ENCODE measurements at places on chromosomes 12 and 14. TPM values are rescaled to one million over a fixed set of nuclear protein-coding genes. Genes with fewer than 3 reads are reported as not detected.

DNA sequence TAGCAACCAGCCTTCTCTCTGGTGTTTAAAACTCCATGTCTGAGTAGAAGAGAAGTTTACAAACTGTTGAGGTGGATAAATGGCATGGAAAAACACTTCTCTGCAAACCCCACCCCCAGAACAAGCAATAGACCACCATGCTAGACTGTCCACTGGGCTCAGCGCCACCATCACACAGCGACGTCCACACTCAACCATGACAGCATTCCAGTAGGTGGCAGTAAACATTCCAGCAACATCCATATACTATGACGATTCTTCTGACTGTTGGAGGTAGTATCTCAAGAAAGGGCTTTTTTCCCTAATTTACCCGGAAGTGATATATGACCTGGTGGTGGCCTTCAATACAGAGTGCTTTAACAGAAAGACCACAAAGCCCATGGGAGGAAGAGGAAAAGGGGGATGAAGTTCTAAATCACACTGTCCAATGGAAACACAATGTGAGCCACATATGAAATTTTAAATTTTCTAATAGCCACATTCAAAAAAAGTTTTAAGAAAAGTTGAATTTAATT, 152.2 kb downstream of the SLC15A4 start:
- no peaks in the 10 kb centered on the region for H3K36me3 ChIP-seq
- no peaks in the 10 kb centered on the region for H3K27me3 ChIP-seq
- no peak overlapping the region for H3K27ac ChIP-seq
- no peak overlapping the region for H3K4me3 ChIP-seq

- no peaks in the 10 kb centered on the region for H3K4me1 ChIP-seq
- H3K36me3 ChIP-seq: peaks cover 20% of the 10 kb centered on the region
- H3K4me3 ChIP-seq: no peak overlapping the region
- no peak for DNase-seq
Observed at GRCh38 chr14:65044596-65044959, 57.7 kb downstream of the MAX start.

DNA sequence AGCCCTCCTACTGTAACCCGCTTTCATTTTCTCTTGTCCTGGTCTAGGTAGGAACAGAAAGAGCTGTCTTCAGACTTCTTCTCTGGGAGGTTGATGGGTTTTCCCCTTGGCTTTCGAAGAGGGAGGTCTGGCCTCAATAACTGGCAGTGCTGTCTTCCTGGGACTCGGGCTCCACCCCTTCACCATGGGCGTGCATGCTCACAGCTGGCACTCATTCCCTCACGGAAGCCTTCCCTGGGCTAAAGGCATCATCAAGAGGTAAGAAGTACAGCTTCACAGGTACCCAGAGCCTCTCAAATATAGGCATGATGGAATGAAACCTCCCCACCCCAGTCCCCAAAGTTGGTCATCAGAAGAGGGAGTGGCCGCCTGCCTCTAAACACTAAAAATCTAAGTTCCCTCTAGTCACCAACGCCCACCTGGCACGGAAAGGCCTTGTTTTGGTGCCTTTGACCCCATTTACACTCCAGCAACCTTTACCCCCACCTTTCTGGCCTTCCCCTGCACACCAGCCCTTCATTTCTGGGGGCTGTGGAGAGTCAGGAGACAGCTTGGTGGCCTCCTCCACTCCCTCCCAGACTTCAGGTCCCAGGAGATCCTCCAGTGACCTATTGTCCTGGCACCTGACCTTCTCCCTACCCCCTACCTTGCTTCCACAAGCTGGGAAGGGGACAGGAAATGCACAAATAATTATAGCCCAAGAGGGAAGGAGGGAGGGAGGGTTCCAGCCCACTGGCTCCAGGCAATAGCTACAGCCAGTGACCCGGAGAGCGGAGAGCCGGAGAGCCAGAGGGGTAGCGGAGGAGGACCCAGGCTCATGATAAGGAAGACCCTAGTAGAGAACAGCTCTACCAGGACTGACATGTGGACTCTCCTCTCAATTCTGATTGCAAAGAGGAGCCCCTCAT, 2.8 kb downstream of the RAPGEF3 start:
- H3K27ac ChIP-seq: peak overlapping the region; percentile 95
- peak overlapping the region; percentile 43 for H3K4me3 ChIP-seq
- DNase-seq: peak; percentile 70
- no peaks in the 10 kb centered on the region for H3K27me3 ChIP-seq

DNA sequence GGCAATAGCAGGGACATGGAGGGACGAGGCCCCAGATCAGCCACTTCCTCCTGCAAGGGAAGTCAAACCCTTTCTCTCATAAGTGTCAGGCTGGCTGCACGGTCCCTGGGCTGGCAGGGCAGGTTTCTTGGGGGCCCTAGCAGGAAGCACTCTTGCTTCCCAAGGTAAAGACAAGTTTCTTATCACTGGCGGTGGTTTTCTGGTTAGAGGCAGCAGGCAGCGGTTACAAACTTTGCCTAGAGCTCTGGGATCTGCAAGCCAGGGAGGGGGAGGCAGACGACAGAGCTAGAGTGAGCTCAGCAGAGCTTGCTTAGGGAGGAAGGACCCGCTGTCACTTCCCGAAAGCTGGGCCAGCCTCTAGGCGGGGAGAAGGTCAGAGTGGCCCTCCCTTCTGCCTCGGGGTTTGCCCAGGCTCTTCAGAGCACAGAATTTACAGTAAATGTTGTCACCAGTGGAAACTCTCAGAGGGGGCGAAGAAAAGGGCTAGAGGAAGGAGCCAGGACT, 20.4 kb downstream of the BATF start:
- peak; percentile 40 for DNase-seq
- H3K4me3 ChIP-seq: no peak overlapping the region
- H3K27ac ChIP-seq: peak overlapping the region; percentile 36
- H3K27me3 ChIP-seq: no peaks in the 10 kb centered on the region

The ZNF10 gene
- total RNA-seq: 27.8 TPM

The LRTM2 gene
- total RNA-seq: not detected
